Left colon (tissue), 2 donors: ENCODE measurements at places on chromosomes 7 and 10. TPM values are rescaled to one million over a fixed set of nuclear protein-coding genes. Genes with fewer than 3 reads are reported as not detected.

DNA sequence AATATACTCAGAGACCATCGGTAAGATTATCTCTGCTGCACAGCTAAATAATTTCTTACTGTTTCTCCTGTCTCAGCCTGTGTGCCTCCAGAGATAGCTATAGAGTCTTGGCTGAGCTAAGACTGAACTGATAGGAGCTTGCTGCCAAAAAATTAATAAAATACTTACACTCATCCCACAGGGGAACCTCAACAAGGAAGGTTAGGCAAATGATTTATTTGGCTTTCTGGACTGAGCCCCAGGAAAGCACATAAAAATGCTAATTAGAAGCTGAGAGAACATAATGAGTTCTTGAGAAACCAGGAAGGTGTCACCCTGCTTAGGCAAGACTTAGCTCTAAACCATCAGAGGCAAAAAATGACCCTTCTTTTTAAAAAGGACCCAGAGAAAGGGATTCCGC, 534.5 kb downstream of the TNS3 start:
- DNase-seq = no peak

DNA sequence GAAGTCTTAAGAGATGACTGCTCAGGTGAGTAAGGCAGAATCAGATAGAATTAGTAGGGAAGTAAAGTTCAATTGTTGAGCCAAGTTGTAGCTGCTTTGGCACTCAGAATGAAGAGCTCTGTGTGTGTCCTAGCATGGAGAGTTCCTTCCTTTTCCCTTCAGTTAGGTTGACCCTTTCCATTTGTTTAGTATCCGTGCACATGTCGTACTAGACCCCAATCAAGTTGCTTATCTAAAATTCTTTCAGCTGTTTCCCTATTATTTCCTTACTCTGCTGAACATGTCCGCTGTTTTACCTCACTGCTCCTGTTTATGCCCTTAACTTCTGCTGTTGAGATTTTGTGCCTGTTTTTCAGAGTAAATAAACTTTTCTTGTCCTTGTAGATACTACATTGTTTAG, 13.3 kb downstream of the ZNF655 start:
- no peak for DNase-seq

- DNase-seq = peak; percentile 72
Measured at GRCh38 chr7:95476904-95477594, 8.7 kb upstream of the ASB4 start.

GRCh38 chr7:158050978-158051651, 536.5 kb downstream of the PTPRN2 start:
- no peak for DNase-seq

DNAJB9 gene
- total RNA-seq = 9.3 TPM

RNLS gene
- total RNA-seq = 18.6 TPM
